Left ventricle myocardium inferior (tissue), 1 donor: ENCODE measurements at places on chromosomes 7 and 10. TPM values are rescaled to one million over a fixed set of nuclear protein-coding genes. Genes with fewer than 3 reads are reported as not detected.

GRCh38 chr10:6416892-6417512, 163.1 kb downstream of the PRKCQ start:
- no peak for DNase-seq

GRCh38 chr7:123749537-123749857, 694 bp upstream of the WASL start:
- DNase-seq = no peak

DNA sequence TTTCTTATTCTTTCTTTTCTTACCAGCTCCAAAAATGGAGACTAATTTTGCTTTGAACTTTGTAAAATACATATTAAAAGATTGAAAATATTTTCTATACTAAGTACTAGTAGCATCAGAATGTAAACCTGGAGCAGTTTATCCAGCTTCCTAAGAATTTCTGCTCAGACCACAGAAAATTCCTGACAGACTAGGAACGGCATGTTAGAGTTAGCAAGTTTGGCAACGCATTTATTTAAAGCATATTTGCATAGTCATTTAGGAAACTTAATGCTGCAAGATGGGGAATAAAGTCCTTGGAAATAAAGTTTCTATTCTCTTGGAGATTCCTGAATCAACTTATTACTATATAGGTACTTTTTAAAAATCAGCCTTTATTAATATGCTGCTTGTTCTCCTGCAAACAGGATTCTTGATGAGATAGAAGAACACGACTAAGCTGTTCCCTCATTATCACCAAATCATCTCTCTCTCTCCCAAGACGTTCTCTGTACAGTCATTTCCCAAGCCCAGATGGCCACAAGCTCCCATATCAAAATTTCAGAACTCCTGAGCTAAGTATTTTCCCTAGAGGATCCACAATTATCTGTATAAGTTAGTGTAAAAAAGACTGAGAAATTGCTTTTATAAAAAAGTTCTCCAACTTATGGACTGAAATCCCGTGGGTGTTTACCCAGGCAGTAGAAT, 305.8 kb upstream of the NEBL start:
- no peak for DNase-seq

The KCP gene
- 0.19 TPM for total RNA-seq

The ELAPOR2 gene
- 3.9 TPM for total RNA-seq

The ACBD7 gene
- total RNA-seq = not detected

DNA sequence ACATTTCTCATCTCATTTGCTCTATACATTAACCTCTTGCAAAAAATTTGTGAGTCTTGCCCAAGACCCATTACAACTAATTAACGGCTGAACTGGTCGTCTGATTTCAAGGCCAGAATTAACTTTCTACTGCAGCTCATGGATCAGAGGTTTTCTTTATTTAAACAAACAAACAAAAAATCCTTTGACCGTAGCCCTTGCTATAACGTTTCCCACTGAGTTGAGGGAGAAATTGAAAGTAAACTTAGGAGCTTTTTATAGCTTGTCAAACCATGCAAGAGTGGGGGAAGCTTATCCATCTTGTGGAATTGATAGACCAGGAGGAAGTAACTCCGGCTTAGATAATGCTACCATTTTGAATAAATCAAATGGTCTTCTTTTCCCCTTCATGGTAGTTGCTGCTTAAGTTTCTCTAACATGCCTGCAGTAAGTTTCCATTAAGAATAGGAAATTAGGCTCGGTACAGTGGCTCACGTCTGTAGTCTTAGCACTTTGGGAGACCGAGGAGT, 3.3 kb downstream of the SRGN start:
- DNase-seq = no peak

DNA sequence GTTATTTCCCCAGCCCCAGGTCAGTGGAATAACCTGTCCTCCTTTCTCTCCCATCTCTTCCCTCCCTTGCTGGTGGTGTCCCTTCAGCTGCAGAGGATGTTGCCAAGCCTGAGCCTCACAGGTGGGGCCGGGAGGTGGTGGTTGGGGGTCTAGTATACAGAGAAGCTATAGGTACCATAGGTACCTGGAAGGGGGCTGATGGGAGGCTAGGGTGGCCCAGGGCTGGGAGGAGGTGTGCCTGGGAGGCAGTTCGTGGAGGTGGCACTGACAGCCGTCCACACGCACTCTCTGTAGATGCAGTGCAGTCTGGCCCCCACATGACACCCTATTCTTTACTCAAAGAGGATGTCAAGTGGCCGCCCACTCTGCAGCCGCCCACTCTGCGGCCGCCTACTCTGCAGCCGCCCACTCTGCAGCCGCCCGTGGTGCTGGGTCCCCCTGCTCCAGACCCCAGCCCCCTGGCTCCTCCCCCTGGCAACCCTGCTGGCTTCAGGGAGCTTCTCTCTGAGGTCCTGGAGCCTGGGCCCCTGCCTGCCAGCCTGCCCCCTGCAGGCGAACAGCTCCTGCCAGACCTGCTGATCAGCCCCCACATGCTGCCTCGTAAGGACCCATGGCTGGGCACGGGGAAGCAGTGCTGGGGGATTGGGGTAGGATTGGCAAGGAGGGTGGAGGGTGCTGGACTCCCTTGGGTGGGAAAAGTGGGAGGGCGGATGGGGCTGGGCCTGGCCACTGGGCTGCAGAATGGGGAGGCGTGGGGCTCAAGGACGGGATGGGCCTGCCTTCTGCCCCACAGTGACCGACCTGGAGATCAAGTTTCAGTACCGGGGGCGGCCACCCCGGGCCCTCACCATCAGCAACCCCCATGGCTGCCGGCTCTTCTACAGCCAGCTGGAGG, 9.5 kb downstream of the IRF5 start:
- DNase-seq = no peak

The CHST3 gene
- 18.0 TPM for total RNA-seq

DNA sequence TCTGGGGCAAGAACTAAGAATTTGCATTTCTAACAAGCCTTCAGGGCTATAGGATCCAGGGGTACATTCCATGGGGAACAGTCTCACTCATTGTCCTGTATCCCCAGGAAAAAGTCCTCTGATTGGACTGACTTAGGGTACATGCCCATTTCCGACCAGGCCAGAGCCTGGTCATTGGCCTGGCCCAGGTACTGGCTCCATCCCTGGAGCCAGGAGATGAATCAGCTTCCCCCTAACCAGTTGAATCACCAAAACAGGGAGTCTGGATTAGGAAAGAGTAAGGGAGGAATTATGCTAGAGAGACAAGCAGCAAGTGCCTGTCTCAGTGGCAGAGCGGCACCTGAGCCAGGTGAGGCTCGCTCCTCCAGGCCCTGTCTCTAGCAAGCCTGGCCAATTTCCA, 137.5 kb downstream of the FGFR2 start:
- DNase-seq = no peak

The SAMD9L gene
- 3.7 TPM for total RNA-seq

The NODAL gene
- 0.16 TPM for total RNA-seq

DNA sequence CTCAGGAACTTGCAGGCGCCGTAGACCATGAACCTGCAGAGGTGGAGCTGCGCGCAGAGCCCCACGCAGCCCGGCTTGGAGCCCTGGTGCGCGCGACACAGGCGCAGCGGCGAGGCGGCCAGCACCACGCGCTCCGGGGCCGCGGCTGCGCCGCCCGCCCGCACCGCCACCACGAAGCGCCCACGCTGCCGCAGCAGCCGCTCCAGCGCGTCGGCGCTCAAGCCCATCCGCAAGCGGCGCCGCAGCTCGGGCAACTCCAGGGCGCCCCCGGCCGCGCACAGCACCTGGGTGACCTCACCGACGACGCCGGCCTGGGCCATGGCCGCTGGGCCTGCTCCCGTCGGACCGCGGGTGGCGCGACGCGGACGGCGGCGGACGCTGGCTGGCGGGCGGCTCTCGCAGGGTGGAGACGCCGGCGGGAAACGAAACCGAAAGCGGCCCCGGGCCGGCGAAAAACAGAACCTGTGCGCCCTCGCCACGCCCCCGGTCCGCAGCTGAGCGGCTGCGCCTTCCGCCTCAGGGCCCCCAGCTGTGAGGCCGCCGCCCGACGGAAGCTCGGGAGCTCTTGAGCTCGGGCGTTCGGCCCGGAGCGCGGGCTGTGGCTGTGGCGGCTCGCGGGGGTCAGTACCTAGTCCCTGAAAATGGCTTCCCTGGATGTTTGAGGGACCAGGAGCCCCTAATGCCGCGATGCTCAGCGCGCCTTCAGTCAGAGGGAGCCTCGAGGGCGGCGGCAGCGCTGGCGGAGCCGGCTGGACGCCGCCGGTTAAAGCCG, at the start of gene PARP12:
PARP12 (minus strand) TSS at position 424 of the 772 bp plus-strand sequence; CDS start at position 320, 104 bp downstream.
- peak; percentile 94 for DNase-seq

The TMEM254 gene
- 9.2 TPM for total RNA-seq

The FUOM gene
- 5.1 TPM for total RNA-seq

The TLX1 gene
- not detected for total RNA-seq

The PAX2 gene
- total RNA-seq = not detected

- no peak for DNase-seq
These were observed 36.1 kb downstream of the GRK5 start for GRCh38 chr10:119243488-119243887.

DNA sequence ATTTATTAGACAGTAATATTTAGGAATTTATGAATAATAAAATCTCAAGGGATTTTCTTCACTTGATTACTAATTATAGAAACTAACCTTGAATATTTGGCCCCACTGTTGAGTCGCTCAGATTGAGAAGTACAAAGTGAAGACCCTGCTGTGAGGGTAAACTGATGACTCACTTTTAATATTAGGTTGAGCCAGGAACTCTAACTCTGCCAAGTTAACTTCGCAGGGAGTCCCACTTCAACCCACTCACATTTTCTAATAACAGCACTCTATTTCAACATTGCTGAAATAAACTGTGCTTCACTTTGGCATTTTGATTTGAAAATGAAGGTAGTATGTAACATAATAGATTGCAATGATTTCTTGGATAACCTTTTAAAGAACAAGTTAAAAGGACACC, 200.7 kb downstream of the POLR1F start:
- no peak for DNase-seq

DNA sequence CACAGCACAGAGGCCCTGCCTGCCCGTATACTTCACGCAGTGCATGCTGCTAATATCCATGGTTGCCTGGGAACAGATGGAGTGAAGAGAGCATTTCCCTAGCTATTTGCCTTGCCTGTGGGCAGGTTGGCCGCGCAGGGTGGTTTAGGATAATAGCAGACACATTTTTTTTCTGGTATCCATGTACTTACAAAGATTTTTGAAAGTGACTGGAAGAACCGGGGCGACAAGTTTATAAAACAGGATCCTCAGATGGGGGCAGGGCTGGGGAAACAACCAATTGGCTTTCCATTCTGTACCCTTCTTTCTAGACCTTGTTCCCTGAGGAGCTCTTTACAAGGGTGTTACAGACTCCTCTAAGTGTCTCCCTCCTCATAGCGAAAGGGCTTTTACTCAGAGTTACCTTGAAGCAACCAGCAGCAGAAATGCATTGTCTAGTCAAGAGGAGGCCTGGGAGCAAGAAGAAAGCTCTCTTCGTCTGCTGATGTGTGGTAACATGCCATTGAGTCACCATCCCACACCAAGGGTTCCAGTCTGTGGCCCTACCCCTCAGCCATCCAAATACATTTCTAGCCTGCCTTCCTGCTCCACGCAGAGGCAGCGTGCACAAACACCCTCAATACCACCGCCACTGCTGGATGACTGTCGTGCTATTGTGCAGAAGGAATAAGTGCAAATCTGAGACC, 31.5 kb downstream of the MTURN start:
- DNase-seq = no peak

- DNase-seq = no peak
These were observed 22.1 kb downstream of the CEP55 start for GRCh38 chr10:93518531-93518930.

DNA sequence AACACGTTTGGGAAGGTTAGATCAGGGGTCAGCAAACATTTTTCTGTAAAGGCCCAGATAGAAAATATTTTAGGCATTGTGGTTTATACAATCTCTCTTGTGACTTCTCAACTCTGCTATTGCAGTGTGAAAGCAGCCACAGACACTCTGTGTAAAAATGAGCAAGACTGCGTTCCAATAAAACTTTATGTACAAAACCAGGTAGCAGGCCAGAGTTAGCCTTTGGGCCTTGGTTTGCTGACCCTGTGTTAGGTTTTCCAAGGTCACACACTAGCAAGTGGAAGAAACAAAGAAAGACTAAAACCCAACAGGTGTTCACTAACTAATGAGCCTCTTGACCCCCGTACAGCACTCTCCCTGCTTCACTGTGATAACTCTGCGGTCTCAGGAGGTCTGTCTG, 14.9 kb upstream of the PAXIP1 start:
- DNase-seq = no peak

DNA sequence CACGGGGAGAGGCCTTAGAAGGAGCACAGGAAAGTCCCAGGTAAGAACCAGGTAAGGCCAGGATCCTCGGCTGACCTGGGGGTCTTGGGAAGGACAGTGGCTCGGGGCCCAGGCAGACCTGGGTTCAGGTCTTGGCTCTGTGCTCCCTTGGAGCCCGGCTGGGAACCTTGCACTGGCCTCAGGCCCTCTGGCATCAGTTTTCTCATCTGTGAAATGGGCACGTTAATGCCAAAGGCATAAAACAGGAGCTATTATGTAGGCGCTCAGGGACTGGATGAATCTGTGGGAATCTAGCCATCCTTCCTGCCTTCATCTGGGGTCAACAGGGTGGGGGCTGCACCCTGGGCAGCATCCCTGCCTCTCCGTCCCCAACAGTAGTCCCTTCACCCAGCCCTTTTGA, 8.3 kb upstream of the SLC29A4 start:
- DNase-seq = no peak

DNA sequence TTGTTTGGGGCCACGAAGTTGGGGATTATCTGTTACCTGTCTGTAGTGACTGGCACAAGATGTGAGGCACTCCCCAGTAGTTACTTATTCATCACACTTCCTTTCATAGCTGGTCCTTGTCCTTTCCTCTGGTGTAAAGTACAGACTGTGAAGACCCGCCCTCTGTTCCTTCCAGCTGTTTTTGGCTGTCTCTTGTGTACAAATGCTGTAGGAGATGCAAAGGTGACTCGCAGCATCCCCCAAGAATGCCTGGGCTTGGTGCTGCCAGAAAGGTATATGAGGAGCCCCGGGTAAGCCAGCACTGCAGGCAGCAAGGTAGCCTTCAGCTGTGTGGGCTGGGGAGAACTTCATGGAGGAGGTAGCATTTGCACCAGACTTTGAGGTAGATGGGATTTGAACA, 236.6 kb downstream of the EBF3 start:
- no peak for DNase-seq

- no peak for DNase-seq
These were observed 199.2 kb upstream of the SEMA3A start for GRCh38 chr7:84393786-84394185.

- DNase-seq = no peak
These were observed 37.1 kb downstream of the SMURF1 start for GRCh38 chr7:99106821-99107241.

DNA sequence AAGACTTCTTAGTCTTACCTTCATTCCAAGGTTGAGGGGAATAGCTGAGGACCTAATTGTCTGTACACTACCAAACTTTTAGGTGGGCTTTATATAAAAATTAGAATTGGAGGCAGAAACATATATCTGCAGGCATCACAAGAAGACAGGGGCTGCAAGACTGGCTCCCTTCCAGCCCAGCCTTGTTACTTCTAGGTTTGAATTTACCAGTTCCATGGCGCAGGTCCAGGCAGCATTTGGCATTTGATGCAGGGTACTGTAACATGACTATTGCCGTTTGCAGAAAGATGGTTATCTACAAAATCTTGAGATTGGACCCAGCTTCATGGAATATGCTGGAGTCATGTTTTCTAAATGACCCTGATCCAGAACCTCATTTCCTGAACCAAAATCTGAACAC, 105.4 kb upstream of the RHOBTB1 start:
- DNase-seq = no peak
